ENCODE measurements at places on chromosomes 7 and 10.

DNA sequence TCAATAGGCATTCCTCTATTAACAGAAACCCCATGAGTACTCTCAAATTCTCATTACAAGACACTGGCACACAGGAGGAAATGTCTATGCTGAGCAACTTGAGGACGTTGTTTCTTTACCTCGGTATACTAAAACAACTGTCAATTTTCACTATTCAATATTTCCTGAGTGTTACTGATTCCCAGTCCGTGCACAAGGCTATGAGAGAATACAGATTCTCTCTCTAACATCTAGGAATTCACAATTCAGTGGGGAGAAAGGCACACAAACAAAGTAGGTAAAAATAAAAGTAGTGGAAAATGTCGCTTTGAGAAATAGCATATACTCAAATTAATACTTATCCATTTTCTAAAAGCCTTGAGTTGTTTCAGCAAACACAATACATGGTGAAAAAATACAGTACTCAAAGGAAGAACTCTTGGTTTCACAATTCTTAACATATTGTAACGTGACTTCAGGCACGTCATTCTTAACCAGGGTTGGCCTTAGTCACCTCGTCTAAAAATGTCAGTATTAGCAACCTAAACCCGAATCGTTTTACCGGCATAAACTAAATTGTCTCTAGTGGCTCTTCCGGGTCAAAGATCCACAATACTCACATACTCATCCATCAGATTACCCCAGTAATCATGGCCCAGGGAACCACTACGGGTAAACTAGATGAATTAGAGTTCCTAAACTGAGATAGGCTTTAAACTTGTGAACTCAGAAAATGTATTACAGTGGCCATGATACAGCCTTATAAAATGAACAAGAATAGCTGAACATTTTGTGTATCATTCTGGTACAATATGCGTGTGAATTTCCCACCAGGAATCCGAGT, 1.5 kb downstream of the IPMK start:
- DNase-seq: no peak

- DNase-seq: no peak
Observed at GRCh38 chr7:5237286-5237685, 45.5 kb upstream of the SLC29A4 start.

- no peak for DNase-seq
Observed at GRCh38 chr7:73515178-73515577, 6.9 kb downstream of the BAZ1B start.

DNA sequence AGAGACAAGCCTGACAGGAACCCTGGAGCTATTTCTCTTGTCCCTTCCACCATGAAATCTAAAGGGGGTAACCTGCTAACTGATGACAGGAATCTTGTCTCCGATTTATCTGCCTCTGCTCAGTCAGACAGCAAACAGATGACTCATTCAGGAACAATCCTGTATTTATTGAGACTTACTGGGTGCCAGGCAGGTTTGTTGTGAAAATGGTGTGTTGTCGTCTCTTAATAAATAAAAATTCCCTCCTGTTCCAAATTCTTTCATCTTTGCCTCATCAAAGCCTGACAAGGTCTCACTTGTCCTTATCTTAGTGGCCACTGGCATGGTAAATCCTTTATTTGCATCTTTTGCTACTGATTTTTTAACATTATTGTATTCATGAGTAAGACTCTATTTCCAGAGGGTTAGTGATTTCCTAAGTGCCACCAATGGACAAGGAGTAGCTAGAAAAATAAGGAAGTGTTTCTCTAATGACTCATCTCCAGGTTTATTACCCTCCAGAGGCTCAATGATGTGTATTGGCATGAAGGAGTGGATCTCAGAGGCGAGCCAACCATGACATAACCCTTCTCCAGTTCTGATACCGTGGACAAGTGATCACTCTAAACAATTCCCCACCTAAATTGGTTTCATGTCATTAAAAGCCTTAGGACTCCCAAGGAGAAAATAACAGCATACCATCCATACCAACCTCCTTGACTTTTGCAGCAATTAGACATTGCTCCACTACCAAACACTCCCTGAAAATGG, 724.0 kb downstream of the GRID1 start:
- no peak for DNase-seq

GRCh38 chr10:6877722-6878392, 297.8 kb upstream of the PRKCQ start:
- no peak for DNase-seq

DNA sequence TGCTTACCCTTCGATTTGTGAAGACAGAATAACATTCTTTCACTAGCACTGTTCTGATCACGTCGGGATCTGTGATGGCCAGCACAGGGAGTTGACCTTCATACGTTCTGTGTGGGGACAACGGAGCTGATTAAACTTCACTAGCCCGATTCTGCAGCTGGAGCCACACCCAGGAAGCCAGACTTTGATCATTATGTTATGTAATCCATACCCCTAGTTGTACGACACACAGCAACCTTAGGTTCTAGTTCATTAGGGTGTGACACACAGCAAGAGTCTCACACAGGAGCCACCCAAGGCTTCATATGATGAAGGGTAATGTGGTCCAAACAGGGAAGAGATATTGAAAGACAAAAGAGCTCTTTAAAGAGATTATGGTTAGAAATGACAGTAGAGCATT, 7.2 kb downstream of the CYP3A5 start:
- no peak for DNase-seq

- DNase-seq: no peak
Observed at GRCh38 chr10:123796736-123797135, 94.9 kb downstream of the CPXM2 start.

DNA sequence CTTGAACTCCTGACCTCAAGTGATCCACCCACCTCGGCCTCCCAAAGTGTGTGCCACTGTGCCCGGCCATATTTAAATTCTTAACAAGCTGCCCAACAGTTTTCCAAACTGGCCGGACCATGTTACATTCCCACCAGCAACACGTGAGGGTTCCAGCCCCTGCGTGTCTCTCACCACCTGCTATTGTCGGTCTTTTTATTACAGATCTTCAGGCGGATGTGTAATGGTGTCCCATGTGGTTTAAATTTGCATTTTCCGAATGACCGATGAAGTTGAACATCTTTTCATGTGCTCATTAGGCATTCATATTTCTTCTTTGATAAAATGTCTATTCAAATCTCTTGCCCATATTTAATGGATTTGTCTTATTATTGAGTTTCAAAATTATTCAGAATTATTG, 11.5 kb downstream of the ELFN1 start:
- no peak for DNase-seq

- no peak for DNase-seq
Observed at GRCh38 chr7:95045236-95045923, 138.0 kb downstream of the PPP1R9A start.

- DNase-seq: no peak
Observed at GRCh38 chr7:112362053-112362650, 88.1 kb upstream of the IFRD1 start.

- no peak for DNase-seq
Observed at GRCh38 chr7:124399941-124400340, 365.7 kb downstream of the GPR37 start.

DNA sequence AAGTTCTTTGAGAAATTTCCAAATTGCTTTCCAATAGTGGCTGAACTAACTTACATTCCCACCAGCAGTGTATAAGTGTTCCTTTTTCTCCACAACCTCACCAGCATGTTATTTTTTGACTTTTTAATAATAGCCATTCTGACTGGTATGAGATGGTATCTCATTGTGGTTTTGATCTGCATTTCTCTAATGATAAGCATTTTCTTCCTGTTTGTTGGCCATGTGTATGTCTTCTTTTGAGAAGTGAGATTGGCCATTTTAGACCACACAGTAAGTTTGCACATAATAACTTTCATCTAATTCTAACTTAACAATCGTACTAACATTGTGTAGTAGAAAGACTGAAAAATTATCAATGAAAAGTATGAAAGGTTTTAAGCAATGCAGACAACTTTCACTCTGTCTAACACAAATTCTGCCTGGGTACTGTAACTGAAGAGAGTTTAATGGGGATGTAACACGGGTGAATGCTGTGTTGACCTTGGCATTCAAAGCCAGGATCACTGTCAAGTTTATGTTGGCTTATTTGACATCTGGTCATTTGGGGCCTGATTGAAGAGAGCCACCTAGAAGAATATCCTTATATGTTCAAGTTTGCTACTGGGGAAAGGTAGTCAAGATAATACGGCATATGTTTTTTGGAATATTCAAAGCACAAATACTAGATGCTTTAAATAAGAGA, 50.4 kb downstream of the FAM171A1 start:
- DNase-seq: no peak

GRCh38 chr7:28301148-28301641, 111.1 kb upstream of the CREB5 start:
- no peak for DNase-seq

- no peak for DNase-seq
Observed at GRCh38 chr10:125023862-125024496, 82.1 kb downstream of the ZRANB1 start.

DNA sequence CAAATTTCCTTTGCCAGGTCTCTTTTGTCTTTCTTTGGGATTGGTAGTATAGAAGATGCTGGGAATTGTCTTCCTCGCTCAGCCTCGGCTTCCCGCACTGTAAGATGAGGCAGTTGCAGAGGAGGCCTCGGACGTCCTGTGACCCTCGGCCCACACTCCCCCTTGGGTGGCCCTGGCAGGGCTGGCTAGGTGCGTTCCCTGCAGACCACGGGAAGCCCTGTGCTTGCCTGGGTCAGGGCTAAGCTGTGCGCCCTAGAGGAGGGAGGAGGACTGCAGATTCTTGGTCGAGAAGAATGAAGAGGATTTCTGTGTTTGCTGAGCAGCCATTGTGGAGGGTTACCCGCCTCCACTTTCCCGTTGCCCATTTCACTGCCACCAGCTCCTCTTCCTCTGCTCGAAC, 42.8 kb downstream of the WIPI2 start:
- no peak for DNase-seq

DNA sequence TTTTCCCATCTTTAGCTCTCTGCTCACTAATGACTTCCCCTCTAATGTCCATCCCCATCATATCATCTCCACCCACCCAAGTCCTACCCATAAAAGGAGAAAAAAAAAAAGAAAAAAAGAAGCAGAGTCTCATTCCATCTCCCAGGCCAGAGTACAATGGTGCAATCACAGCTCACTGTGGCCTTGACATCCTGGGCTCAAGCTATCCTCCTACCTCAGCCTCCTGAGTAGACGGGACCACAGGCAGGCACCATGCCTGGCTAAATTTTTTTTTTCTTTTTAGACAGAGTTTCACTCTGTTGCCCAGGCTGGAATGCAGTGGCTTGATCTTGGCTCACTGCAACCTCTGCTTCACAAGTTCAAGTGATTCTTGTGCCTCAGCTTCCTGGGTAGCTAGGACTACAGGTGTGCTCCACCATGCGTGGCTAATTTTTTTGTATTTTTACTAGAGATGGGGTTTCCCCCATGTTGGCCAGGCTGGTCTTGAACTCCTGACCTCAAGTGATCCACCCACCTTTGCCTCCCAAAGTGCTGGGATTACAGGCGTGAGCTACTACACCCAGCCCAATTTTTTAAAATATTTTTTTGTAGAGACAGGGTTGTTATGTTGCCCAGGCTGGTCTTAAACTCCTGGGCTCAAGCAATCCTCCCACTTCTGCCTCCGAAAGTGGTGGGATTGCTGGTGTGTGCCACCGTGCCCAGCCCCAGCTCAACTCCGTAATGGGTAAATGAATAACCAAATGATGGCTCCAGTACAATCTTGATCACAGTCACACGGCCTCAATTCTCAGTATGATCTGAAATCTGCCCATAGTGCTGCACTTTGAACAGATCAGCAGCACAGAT, 24.6 kb upstream of the SGMS1 start:
- DNase-seq: no peak

DNA sequence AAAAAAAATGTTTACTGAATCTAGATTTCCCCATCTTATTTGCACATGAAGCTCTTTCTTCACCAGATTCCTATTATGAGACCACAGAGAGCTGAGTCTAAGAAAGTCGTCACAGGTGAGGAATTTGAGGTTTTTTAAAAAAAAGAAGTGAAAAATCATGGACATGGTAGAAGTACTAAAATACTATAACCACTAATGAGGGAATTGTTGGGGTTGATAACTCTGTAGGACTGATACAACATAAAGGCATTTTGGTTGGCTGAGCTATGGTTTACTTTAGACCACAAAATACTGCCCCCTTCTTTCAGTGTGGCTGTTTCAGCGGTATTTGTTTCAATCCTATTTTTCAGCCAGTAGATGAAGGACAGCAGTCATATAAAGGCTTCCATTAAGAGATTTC, 1111.3 kb downstream of the TYW1 start:
- no peak for DNase-seq

DNA sequence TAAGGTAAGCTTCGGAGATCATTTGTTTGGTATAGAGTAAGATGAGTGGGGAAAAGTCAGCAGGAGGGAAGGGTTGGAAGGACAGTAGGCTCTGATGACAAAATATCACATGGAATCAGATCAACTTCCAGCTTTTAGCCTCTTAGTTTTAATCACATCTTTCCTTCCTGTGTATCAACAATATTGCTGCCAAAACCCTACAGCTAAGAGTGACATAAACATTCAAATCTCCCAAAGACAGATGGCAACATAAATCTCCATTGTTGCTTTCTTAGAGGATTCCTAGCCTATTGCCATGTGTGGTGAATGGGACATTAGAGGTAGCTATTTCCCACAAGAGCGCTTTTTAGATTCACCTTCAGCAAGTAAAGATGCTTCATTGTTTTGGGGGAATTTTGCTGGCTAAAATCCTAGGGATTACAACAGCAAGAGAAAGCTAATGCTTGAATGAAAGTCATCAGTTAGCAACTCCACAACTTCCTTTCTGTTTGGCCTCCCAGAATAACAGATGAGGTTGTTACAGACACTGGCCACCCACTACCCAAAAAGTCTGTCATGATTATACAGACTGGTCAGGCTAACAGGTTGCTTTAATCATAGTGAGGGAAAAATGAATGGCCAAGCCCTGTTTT, 35.2 kb upstream of the FZD1 start:
- DNase-seq: no peak
